Stimulated activated CD8-positive, alpha-beta memory T cell treated with anti-CD3 and anti-CD28 coated beads, Interleukin-15, amount 100 ng/mL, for 24 hours (primary cell): ENCODE measurements at places on chromosomes 1 and 21.

- no peak for DNase-seq
Measured at GRCh38 chr1:148372731-148373130, 110.4 kb downstream of the PPIAL4G start.

- DNase-seq, result no peak
Measured at GRCh38 chr1:204178487-204179281, 12.5 kb upstream of the REN start.

- no peak for DNase-seq
Measured at GRCh38 chr1:970973-971730, 4.9 kb downstream of the PLEKHN1 start.

GRCh38 chr1:41627491-41628280, 143.2 kb upstream of the EDN2 start:
- DNase-seq, result no peak

GRCh38 chr21:41196993-41197392, 29.0 kb downstream of the BACE2 start:
- no peak for DNase-seq

DNA sequence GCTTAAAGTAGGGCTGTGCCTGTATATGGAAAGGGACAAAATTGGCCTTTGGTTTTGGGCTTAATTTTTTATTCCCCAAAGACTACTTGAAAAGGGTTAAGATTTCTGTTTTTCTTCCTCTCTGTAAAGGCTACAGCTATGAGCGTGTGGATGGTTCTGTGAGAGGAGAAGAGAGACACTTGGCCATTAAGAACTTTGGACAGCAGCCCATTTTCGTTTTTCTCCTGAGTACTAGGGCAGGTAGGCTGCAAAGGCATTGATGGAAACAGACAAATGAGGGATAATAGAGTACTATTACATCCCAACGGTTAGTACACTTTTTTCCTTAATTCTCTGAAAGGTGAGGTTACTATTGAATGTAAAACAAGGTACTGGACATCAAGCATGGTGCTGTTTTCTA, 29.6 kb downstream of the CHD1L start:
- no peak for DNase-seq

GRCh38 chr1:63005812-63006211, 221.9 kb downstream of the ATG4C start:
- DNase-seq, result no peak

DNA sequence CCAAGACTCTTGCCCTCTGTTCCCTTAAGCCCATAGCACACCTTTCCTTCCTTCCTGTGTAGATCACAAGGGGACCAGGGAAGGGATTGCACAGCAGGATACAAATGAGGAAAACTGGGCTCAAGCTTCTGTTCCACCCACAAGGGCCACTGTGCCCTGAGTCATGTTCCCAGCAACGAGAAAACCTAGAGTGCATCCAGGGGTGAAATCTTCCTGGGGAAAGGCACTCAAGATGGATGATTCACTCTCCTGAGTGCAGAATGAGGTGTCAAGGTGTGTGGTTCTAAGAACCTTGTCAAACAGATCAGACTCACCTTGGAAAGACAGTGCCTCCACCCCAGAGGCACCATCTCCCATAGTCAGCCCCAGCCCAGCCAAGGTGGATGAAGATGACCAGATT, 40.7 kb upstream of the EYA3 start:
- DNase-seq, result no peak

DNA sequence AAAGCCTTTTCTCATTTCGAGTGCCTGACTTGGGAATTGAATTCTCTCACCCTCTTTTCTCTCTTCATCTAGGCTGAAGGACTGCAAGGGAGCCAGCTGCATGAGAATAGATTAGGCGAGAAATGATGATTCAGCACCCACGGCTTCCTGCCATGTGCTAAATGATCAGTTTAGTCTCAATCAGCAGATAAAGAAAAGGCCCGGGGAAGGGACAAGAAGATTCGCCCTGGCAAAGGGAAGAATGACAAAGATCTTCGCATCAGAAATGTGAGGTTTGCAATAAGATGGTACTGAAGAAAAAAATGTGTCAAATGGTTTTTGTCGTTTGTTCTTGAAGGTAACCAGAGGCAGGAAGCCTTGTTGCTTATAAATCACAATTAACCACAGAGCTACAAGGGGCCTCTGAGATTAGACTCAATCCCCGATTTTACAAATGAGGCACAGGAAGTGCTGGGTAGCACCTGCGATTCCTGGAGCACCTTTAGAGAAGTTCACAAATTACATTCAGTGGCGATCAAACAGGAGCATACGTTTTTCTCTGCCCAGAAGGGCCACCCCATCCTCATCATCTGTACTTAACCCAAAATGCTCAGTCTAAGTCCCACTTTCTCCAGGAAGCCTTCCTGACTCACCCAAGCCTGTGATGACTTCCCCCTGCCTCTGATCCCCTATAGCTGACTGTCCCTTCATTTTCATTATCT, 183.4 kb downstream of the ZNF281 start:
- DNase-seq, result no peak

- DNase-seq, result no peak
Measured at GRCh38 chr21:44530903-44531605, 8.9 kb downstream of the KRTAP10-1 start.

GRCh38 chr1:203584035-203584434, 42.6 kb upstream of the ATP2B4 start:
- no peak for DNase-seq

GRCh38 chr21:38433471-38433870, 64.8 kb downstream of the ERG start:
- DNase-seq, result no peak

DNA sequence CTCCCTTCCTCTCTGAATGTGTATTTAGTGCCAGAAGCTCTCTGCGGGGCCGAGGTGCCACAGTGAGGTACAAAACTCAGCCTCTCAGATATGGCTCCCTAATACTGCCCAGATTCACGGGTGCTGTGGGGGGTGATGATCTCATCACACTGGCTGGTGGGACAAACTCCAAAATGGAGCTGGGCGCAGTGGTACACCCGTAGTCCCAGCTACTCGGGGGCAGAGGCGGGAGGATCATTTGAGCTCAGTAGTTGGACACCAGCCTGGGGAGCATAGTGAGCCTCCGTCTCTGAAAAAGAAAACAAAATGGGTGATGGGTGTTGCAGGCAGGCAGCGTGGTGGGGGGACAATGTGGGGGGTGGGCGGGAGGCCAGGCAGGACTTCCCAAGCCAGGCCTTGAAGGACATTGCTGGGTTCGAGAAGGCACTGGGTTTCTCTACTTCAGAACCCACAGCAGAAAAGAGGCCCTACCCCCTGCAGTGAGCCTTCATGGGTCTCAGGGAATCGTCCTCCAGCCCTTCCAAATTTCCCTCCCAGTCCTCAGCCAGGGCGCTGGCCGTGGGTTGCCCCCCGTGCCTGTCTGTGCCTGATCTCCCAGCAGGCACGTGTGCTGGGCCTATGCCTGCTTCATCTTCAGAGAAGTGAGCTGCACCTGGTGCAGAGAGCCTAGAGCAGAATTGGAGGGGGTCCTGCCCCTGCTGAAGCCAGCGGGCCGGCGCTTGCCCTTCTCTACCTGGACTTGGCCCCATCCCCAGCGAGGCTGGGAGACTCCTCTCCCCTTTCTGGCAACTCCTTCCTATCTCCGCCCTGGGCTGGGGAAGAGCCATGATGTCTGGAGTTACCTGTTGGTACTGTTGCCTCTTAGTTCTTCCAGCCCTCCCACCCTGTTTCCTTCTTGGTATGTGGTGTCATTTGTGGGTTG, 14.0 kb downstream of the H6PD start:
- DNase-seq, result no peak

- DNase-seq, result no peak
Measured at GRCh38 chr1:230728710-230729392, 14.9 kb upstream of the AGT start.

DNA sequence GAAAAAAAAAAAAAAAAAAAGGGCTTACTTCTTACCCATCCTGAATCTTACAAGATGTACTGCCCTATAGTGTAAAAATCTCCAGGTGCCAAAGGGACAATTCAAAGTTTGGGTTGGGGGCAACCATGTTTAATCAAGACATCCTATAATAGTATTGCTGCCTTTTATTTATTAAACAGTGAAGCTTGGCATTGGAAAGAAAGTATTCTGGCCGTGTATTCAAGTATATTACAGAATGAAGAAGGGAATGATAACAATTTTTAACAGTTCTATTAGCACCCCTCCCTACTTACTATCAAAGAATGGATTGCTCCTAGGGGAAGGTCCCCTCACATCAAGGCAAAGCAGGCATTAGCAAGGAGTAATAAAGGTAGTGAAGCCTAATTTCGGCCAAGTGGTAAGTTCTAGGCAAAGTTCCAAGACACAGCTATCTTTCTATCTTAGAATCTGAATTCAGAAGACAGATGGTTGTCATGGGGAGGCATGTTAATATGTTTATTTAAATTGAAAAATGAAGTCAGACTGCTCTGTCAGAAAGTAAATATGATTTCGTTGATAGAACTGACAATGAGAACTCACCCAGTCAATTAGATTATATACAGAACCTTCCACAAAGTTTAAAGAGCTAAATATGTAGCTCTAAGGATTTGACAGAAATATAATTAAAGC, 24.6 kb downstream of the ST7L start:
- DNase-seq, result no peak

GRCh38 chr1:18569251-18569650, 61.4 kb upstream of the PAX7 start:
- no peak for DNase-seq

- DNase-seq, result no peak
Measured at GRCh38 chr1:231065510-231066241, 25.6 kb upstream of the FAM89A start.

DNA sequence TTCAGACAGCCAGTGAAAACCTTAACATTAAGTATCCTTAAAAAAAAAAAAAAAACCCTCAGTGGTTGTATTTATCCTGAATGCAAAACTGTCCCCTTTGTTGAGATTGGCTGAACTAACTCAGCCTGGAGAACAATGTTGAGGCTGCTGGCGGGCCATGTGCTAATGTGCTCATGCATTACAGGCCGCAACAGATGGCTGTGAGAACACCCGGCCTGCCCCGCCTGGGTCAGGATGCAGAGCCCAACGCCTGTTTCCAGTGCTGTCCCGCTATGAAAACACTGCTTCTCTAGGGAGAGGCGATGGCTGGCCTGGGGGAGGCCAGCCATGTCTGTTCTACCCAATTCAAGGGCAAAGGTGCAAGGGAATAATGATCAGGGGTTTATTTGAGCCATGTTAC, 13.8 kb downstream of the OLIG2 start:
- DNase-seq, result no peak

DNA sequence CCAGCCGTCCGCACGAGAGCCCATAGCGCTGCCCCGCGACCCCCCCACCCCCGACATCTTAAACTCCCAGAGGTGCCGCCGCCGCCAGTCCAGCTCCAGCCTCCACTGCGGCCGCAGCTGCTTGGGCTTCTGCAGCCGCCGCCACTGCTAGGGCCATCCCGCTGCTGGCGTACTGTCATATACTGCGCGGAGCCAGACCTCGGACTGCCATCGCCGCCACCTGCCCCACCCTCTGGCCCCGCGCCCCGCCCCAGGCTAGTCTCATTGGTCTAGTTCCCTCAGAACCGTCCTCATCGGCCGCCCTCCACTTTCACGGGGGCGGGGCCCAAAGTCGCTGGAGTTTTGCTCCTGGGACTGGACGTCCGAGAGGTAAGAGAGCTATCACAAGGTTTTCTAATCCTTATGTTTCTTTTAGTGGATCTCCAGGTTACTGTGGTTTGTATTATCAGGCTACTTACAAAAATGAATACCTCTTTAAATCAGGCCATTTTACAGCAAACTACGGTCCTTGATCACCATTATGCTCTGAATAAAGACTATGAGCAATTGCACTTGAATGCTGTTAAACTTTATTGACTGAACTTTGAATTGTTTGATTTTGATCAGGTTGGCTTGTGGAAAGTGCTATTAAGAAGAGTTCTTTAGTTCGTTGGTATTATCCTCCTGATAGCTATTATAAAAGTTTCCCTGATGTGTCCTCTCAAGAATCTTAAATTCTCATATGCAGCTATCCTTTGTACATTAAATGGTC, 2.8 kb upstream of the CD1D start:
- DNase-seq, result no peak

DNA sequence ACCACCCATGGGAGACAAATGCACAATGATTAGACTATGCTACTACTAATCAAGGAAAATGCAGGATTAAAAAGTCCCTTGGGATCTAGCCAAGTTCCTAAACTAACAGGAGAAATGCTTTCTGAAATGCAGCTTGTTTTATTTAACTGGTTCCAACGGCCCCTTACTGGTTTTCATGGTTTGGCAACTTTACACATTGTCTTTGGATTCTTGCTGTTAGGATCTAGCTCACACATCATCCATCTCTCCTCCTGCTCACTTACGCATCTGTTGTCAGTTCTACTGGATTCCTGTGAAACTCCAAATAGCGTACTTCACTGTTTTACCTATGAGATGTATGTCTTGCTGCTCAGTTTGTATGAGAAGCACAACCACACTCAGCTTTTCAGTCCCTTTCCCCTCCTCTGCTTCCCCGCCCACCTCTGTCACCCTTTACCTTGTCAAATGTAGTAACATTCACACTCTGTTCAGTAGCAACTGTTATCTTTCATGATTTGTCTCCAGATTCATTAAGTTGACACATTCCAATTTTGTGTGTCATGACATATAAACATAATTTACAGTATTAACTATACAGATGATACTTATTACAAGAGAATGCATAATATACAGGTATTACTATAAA, 130.1 kb downstream of the SIM2 start:
- DNase-seq, result no peak

DNA sequence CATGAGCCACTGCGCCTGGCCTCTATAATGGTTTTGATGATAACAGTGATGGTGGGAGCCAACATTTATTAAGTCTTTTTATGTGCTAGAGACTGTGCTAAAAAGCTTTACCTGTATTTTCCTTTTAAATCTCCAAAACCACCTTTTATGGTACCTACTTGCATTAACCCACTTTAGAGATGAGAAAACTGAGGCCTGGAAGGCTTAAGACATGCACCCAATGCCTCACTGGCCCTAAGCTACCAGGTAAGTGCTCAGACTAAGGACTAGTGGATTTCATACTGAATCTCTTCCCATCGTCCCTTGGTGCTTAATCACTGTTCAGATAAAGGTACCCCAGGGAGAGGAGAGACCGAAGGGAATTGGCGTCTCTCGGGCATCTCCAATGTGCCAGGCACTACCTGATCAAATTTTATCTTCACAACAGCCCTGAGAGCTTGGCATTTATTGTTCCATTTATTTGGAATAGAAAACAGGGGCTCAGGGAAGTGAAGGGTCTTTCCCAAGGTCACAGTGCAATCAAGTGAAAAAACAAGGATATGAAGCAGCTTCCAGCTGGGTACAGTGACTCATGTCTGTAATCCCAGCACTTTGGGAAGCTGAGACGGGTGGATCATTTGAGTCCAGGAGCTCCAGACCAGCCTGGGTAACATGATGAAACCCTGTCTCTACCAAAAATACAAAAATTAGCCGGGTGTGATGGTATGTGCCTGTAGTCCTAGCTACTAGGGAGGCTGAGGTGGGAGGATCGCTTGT, 84.2 kb downstream of the LACTBL1 start:
- no peak for DNase-seq

DNA sequence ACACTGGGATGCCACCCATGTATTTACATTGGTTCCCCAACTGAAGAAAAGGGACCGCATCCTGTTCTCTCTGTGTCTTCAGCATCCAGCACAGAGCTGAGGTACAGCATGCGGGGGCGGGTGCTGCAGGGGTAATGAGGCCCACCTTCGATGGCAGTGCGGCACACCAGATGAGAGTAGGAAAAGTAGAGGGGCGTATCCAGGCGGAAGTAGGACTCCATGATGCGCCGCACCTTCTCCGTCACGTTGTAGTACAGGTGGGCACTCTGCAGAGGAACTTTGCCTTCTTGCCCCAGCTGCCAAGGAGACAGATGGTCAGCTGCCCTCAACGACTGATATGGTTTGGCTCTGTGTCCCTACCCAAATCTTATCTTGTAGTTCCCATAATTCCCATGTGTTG, 10.0 kb upstream of the CLDN19 start:
- no peak for DNase-seq
